ENCODE measurements at places on chromosomes 3 and 15. TPM values are rescaled to one million over a fixed set of nuclear protein-coding genes. Genes with fewer than 3 reads are reported as not detected.

- DNase-seq = peak; percentile 27
Observed at GRCh38 chr3:67875338-67875737, 220.9 kb upstream of the SUCLG2 start.

DNA sequence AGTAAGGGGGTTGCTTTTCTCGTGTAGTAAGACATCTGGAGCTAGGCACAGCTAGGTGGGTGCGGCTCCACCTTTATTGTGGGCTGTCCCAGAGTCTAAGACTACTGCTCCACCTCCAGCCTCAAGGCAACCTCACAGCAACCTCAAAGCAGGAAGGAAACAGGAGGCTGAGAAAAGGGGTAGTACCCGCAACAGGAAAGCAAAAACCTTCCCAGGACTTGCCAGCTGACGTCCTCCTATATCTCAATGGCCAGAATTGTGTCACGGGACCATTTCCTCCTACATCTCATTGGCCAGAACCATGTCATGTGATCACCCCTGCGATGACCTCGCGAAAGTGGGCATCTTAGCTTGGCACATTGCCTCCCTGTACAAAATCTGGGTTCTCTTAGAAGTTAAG lies 4.3 kb upstream of the GPR160 start:
- DNase-seq = no peak

- peak; percentile 88 for DNase-seq
Observed at GRCh38 chr3:171838218-171838720, 4.9 kb upstream of the TMEM212 start.

- DNase-seq = no peak
Observed at GRCh38 chr3:105844704-105845103, 24.1 kb downstream of the CBLB start.

- no peak for DNase-seq
Observed at GRCh38 chr3:151772825-151773480, 39.2 kb downstream of the AADACL2 start.

ADCY5 gene
- 0.10 TPM for total RNA-seq

PLXNA1 gene
- 44.0 TPM for total RNA-seq

OXNAD1 gene
- 12.9 TPM for total RNA-seq

LOXL1 gene
- total RNA-seq = 45.9 TPM

Measured in RPMI7951 (cell line).